ENCODE measurements at places on chromosomes 4 and X. TPM values are rescaled to one million over a fixed set of nuclear protein-coding genes. Genes with fewer than 3 reads are reported as not detected.

Gene GEMIN8
- total RNA-seq = 5.6 TPM

Gene CPZ
- 1.1 TPM for total RNA-seq

Gene SLC10A7
- 18.7 TPM for total RNA-seq

Gene OTUD5
- total RNA-seq = 17.0 TPM

Gene PWWP3B
- 1.8 TPM for total RNA-seq

Gene XAGE2
- not detected for total RNA-seq

Gene CT45A2
- not detected for total RNA-seq

Gene GPR143
- 1.4 TPM for total RNA-seq

Gene ADH1A
- 493 TPM for total RNA-seq

Gene MAGEC3
- total RNA-seq = not detected

Gene KLB
- total RNA-seq = 31.0 TPM

Gene PLAC8
- 9.9 TPM for total RNA-seq

Gene IGSF1
- 50.7 TPM for total RNA-seq

Gene PAGE1
- not detected for total RNA-seq

Gene MMRN1
- 13.7 TPM for total RNA-seq

Gene SRPX2
- 7.8 TPM for total RNA-seq

Gene DCLK2
- 0.70 TPM for total RNA-seq

Gene COL4A6
- total RNA-seq = under 0.01 TPM

Gene GAGE13
- total RNA-seq = not detected

Gene DACH2
- not detected for total RNA-seq

Gene PLXNB3
- total RNA-seq = 0.50 TPM

Gene WWC2
- 10.5 TPM for total RNA-seq

Gene NR0B1
- not detected for total RNA-seq

Gene TMEM150C
- 4.8 TPM for total RNA-seq

Gene PCDH18
- total RNA-seq = 3.6 TPM

Gene AP1AR
- 14.7 TPM for total RNA-seq

Gene MAB21L2
- total RNA-seq = 0.47 TPM

Gene ARMCX1
- 9.0 TPM for total RNA-seq

Gene HERC3
- total RNA-seq = 14.3 TPM

Gene ESX1
- total RNA-seq = not detected

Gene BANK1
- 0.17 TPM for total RNA-seq

Gene TMEM144
- total RNA-seq = 2.6 TPM

Gene ERVMER34-1
- total RNA-seq = 0.08 TPM

Gene MAGT1
- 121 TPM for total RNA-seq

Gene DIPK2B
- total RNA-seq = 24.8 TPM

Gene DNAAF6
- total RNA-seq = not detected

Gene TMEM255A
- total RNA-seq = not detected

Gene SNX12
- 21.7 TPM for total RNA-seq

Gene PPP1R2C
- total RNA-seq = not detected

Gene SH3D19
- total RNA-seq = 22.2 TPM

Gene MED12
- total RNA-seq = 25.6 TPM

Gene TMEM271
- total RNA-seq = not detected

Gene TECRL
- not detected for total RNA-seq

Gene TCEAL6
- total RNA-seq = not detected

Gene SLC34A2
- 0.14 TPM for total RNA-seq

Gene CXXC4
- 1.1 TPM for total RNA-seq

Gene PAGE5
- total RNA-seq = not detected

Gene ACE2
- total RNA-seq = 4.1 TPM

Data from liver (tissue), 10 donors.